ENCODE measurements at places on chromosomes 4 and X.

DNA sequence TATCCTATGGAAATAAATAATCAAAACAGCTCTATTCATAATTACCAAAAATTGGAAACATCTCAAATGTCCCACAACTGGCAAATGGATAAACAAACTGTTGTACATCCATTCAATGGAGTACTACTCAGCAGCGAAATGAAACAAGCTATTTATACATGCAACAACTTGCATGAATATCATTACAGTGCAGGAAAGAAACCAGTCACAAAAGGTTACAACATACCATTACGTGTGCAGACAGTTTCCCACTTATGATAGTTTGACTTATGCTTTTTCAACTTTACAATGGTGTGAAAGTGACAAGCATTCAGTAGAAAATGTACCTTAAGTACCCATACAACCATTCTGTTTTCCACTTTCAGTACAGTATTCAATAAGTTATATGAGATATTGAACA, 82.3 kb downstream of the NEK1 start:
- DNase-seq: no peak

DNA sequence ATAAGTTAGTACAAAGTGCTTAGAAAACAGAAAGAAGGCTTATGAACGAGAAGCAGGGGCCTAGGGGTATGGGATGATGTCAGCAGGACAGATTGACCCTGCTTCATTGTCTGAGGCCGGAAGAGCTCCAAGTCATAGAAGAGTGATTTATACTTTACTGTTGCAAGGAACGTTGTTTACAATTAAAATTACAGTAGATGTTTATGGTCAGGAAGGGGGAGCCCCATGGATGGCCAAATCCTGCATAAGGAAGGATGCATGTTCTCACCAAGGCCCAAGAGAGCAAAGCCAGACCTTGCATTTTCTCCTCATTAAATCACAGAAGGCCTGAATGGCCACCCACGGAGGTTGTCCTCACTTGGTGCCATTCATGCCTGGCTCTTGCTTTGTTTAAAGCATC, 115.3 kb downstream of the LDB2 start:
- no peak for DNase-seq

- no peak for DNase-seq
Observed at GRCh38 chr4:123889507-123889906, 492.9 kb downstream of the SPRY1 start.

- no peak for DNase-seq
Observed at GRCh38 chr4:52982255-52982945, 120.3 kb downstream of the RASL11B start.

DNA sequence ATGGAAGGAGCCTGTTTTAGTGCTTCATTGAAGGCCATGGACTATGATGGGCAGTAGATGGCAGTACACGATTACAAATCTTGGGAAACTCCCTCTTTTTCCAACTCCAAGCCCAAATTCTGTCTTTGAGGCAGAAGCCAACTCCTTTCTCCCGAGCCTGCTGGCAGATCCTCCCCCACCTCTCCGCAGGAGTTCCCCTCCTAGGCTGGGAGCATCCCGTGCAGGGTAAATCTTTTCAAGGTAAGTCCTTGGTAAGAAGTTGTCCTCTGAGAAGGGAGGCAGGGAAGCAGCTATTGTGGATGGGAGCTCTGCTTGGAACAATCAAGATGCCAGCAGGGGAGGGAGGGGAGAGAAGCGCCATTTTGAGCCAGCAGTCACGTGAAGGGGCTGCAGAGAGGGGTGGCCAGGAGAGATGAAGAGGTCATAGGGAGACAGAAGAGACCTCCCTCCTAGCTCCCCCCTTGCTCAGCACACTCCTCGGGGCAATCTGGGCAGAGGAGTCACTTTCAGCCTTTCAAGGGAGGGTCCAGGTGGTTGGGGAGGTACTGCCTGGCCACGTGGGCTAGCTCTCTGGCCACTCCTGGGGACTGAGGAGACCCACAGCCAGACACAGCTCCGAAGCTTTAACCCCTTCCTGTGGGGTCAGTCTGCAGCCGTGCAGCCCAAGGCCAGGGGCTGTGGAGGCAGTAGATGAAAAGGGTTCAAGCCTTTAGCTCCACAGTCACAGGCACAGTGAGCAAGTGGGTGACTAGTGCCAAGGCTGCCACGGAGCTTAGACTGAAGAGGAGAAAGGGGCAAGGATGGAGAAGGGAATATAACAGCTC, 9.6 kb downstream of the CC2D2A start:
- DNase-seq: peak; percentile 72

DNA sequence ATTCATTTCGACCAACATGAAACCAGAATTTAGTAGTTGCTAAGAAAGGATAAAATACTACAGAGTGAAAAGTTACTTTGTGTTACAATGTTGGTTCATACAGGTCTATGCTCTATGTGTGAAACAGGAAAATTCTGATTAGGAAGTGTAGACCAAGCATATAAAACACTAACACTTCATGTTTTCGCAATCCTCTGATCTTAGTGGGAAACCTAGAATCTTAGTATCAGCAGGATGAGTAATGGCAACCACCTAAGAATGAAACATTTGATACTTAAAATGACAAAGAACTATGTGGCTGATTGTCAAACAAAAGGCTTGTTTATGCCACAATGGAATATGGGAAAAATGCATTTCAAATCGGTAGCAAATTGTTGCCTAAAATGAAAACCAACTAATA, 116.1 kb downstream of the AMMECR1 start:
- DNase-seq: no peak

DNA sequence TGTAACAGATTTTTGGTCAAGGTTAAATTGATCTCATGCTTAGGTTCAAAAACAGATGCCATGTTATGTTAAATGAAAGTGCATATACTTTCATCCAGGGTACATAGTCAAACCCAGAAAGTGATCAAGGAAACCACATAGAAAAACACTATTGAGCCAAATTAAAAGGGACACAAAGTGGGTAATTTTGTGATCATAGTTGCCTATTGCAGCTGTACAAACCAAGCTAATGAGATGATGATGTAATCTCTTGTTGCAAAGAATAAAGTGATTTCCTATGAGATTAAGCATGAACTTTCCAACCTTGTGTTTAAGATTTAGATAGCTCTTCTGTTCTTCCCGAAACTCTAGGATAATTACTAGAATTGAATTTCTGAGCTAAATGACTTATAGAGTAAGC, 20.2 kb upstream of the LIMCH1 start:
- no peak for DNase-seq

- DNase-seq: no peak
Observed at GRCh38 chr4:158571736-158572135, 50.1 kb downstream of the RXFP1 start.

All from upper lobe of right lung (tissue), 1 donor.